ENCODE measurements at places on chromosomes 7 and 10. TPM values are rescaled to one million over a fixed set of nuclear protein-coding genes. Genes with fewer than 3 reads are reported as not detected.

- no peak for DNase-seq
These were observed 126.3 kb downstream of the SNX10 start for GRCh38 chr7:26417911-26418413.

DNA sequence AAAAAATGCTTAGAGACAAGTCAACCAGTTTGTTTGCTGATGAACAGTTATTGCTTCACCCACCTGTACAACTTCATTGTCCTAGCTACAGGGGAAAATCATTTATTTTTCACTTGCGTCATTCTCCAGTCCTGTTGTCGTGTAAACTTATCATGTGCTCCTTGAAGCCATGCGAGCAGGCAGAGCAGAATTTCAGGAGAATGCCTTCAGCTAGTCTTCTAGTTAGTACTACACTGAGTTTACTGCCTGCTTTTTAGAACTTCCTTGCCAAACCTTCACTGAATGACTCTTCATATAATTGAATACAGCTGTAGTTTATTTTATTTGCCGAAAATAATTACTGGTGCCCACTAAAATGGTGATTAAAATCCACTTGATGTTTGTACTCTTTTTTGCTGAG is 15.6 kb downstream of the RPA3 start:
- no peak for DNase-seq

DNA sequence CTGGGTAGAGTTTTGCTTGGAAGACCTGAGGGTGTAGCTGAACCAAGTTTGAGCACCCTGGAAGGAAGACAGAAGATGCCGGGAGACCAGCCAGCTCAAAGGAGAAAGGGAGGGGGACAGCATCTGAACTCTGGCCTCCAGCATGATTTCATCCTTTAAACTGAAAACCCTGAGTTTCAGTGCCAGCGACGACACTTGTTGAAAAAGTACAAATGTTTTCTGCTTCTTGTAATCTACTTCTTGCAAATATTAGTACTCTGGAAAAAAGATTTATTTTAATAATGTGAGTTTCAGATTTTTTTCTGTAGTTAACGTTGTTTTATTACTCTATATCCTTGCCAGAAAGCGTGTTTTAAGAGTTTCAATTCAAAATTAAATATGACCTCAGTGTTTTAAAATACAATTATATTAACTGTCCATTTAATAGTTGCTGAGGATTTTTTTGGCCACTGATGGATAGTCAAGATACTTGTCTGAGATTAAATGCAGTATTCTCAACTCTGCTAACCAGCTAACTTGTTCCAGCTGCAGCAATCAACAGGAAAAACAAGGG is 227.7 kb downstream of the MGMT start:
- DNase-seq = peak; percentile 69

DNA sequence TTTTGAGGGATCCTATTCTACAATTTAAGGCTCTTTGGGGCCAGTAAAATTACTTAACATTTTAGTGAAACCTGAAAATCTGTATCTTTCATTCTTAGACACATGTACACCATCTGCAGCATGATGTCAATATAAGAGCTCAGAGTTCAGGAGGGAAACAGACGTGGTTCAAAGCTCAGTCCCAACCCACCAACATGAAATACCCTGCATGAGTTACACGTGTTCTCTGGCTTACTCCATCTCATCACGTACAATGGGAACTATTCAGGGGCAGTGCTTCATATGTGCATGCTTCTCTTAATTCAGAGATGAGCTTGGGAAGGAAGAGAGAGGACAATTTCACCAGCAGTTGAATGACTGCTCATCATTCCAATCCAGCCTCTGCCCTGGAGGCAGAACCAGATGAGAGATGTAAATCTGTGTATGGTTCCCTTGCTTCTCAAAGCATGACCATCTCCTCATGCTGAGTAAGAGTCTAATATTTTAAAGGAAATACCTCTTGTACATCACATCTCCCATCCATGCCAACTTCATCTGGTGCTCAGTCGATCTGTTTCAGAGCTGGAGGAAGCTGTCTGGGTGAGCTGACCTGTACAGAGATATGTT is 29.0 kb upstream of the ADAM12 start:
- DNase-seq = no peak

GRCh38 chr7:123661765-123662164 is 6.1 kb downstream of the LMOD2 start:
- no peak for DNase-seq

DNA sequence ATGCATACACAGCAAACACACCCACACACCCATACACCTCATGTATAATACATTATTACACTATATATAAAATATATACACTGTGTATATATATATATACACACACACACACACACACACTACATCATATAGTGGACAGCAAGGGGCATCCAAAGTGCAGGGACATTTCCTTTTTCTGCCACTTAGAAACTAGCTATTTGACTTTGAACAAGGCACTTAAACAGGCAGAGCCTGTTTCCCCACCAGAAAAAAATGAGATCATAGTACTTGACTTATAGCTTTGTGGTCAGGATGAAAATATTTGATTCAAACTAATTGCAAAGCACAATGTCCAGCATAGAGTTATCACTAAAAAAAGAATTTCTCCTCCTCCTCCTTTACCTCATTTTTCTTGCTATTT is 254.3 kb upstream of the NPVF start:
- DNase-seq = no peak

- DNase-seq = no peak
These were observed 77.9 kb downstream of the ANK3 start for GRCh38 chr10:60311821-60312220.

GRCh38 chr7:151899513-151900360 is 22.8 kb upstream of the PRKAG2 start:
- DNase-seq = no peak

GRCh38 chr7:22397981-22398380 is 41.0 kb upstream of the RAPGEF5 start:
- no peak for DNase-seq

GRCh38 chr7:38306914-38307313 is 33.5 kb upstream of the TARP start:
- no peak for DNase-seq

DNA sequence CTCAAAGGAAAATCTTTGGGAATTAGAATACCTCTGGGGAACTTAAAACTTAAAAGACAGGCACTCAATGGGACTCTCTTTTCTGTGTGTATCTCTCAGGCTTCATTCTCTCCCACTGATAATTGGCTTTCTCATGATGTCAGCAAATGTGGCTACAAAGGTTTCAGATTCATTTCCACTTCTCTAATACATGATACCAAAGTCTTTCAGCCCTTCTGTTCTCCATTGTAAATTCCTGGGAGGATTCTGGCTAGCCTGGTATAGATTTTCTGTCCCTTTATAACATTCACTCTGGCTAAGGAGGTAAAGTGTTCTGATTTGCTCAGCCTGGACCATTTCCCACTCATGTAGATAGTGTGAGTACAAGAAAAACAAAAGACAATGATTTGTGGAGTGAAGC is 606.2 kb downstream of the PCDH15 start:
- no peak for DNase-seq

RAPGEF5 gene
- polyA plus RNA-seq = 3.6 TPM

FANK1 gene
- polyA plus RNA-seq = 0.31 TPM

MMD2 gene
- 0.01 TPM for polyA plus RNA-seq

Data from psoas muscle (tissue), 8 donors.